ENCODE measurements at places on chromosomes 11 and 22.
A peak's percentile ranks its signal among the peaks of the same experiment; 100 is the strongest.

DNA sequence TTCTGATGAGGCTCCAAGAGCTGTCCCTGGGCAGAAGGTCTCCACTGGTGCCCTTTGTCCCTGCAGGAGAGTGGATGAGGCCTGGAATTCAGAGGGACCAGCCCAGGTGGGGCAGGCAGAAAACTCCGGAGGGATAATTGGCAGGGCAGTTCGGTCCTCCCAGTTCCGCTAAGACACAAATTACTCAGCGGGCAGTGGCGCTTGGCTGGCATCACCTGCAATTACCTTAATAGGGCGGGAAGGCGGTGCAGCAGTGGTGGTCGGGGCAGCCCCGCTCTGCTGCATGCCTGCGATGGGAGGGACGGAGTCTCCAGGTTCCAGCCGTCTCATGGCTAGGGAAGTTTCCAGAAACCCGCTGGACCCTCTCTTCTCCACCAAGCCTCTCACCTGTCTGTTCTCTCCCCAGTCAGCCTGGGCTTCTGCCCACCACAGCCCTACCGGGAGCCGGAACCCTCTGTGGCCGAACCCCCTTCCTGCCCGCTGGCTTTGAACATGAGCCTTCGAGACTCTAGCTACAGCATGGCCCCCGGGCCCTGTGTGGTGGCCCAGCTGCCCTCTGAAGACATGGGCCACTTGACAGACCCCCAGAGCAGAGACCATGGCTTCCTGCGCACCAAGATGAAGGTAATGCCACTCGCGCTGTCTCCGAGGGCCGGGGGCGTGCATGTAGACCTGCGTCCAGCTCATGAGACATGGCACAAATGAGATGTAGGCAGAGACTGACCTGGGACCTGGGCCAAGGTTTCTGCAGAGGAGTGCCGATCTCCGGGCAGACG is 7.0 kb downstream of the OVOL1 start:
- no peak overlapping the region for H3K4me3 ChIP-seq
- peak overlapping the region; percentile 83 for H3K27ac ChIP-seq
- H3K4me1 ChIP-seq: no peaks in the 10 kb centered on the region

DNA sequence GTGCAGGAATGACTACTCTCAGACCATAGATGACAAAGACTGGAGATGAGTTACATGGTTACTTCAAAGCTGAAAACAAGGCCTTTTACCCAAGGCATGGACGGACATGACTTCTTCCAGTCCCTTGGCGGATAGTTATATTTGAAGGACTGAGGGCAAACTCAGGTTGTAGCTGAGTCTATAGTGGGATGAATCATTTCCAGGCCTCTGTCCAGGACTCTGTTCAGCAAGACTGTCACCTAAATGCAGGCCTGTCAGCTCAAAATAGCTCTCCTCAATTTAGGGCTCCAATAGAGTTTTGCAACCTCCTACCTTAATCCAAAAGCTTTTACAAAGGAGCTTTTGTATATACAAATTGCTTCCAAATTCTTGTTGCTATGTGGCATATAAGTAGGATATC is 24.3 kb upstream of the OR52J3 start:
- no peak overlapping the region for H3K4me3 ChIP-seq
- H3K27me3 ChIP-seq: no peaks in the 10 kb centered on the region
- no peak overlapping the region for H3K27ac ChIP-seq
- H3K36me3 ChIP-seq: no peaks in the 10 kb centered on the region
- DNase-seq: no peak
- H3K4me1 ChIP-seq: no peaks in the 10 kb centered on the region

- DNase-seq: no peak
- peak overlapping the region; percentile 92 for H3K27ac ChIP-seq
- no peaks in the 10 kb centered on the region for H3K36me3 ChIP-seq
- no peak overlapping the region for H3K4me3 ChIP-seq
- peaks cover 9% of the 10 kb centered on the region for H3K27me3 ChIP-seq
Measured at GRCh38 chr22:45896964-45897538, 79.9 kb downstream of the WNT7B start.

DNA sequence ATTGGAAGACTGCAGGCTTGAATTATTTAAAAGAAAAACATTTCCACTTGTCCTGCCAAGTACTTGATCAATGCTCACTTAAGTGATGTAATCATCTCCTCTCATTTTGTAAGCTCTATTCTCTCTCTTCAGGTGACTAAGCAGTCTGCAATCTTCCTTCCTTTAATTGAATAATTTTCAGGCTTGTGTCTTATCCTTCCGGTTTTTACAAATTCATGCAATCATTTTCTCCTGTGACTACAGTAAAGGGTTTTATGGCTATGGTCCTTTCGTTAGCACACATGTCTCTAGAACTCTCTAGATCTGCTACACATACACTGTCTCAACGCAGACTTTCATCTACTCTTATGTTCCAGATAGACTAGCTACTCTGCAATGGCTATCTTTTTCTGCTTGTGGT is 12.6 kb upstream of the UPB1 start:
- no peaks in the 10 kb centered on the region for H3K4me1 ChIP-seq
- no peak for DNase-seq
- H3K4me3 ChIP-seq: no peak overlapping the region
- no peak overlapping the region for H3K27ac ChIP-seq

DNA sequence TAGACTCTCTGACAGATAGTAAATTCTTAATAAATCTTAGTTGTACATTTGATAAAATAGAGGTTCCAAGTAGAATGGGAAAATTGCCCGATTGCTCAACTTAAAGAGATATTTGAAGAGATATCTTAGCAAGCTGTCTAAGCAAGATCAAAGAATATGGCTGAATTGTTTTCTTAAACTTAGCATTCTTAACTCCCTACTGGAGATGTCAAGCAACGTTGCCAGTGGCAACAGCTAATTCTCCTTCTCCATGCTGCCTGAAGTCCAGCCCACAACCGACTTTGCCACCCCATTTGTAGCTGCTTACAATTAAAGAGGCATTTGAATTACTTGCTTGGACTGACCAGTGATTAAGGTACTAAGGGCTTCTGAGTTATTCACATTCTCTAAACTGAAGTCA is 94.4 kb downstream of the FAM181B start:
- H3K4me3 ChIP-seq: no peak overlapping the region
- no peaks in the 10 kb centered on the region for H3K27me3 ChIP-seq
- DNase-seq: no peak
- no peak overlapping the region for H3K27ac ChIP-seq
- H3K36me3 ChIP-seq: no peaks in the 10 kb centered on the region

DNA sequence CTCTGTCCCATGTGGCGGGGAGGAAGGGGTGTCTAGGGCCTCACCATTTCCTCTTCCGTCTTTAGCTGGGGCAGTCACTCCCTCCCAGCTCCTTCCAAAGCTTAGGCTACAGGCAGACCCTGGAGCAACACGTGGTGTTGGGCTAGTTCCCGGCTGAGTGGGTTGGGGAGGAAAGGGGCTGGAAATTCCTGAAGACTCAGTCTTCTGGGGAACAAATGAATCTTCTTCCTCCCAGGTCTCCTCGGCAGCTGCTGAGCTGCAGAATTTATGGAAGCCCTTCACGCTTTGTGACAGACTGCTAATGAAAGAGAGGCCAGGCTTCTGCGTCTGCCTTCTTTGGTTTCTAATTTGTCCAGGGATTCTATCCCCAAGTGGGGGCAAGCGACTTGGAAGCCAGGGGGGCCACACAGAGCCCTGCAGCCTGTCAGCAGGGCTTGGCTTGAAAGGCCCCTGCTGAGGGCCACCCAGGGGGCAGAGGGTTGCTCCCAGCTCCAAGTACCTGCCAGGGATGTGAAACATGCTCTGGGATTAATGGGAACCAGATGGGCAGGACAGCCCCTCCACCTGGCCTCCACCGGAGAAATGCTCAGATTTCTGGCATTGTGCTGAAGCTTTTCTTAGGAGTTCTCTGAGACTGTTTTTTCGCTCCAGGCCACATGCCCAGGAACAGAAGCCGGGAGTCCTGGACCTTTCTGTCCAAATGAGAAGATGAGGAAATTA is 123.1 kb downstream of the PKNOX2 start:
- DNase-seq: no peak
- H3K4me3 ChIP-seq: no peak overlapping the region
- no peaks in the 10 kb centered on the region for H3K4me1 ChIP-seq
- H3K27ac ChIP-seq: no peak overlapping the region
- H3K27me3 ChIP-seq: peaks cover 4% of the 10 kb centered on the region
- H3K36me3 ChIP-seq: no peaks in the 10 kb centered on the region

GRCh38 chr11:62572431-62572830 is 1.3 kb downstream of the EEF1G start:
- no peaks in the 10 kb centered on the region for H3K36me3 ChIP-seq
- no peak for DNase-seq
- no peaks in the 10 kb centered on the region for H3K27me3 ChIP-seq
- peak overlapping the region; percentile 90 for H3K27ac ChIP-seq
- H3K4me3 ChIP-seq: peak overlapping the region; percentile 76

DNA sequence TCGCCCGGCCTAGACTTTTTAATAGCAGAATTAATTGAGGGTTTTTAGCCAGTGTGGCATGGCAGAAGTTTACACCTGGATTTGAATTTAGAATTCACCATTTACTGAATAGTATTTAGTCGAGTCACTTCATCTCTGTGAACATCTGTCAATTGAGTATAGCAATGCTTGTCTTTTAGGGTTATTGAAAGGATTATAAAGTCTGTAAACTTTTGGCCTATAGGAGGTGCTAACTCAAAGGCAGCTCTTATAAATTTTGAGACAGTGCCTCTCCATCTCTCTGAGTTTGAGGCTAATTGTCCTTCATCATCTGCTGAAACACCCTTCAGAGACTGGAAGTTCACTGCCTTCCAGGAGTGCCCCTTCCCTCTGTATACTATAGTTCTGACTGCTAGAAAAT is 205.0 kb downstream of the NELL1 start:
- no peak overlapping the region for H3K27ac ChIP-seq
- no peaks in the 10 kb centered on the region for H3K4me1 ChIP-seq
- DNase-seq: no peak
- no peak overlapping the region for H3K4me3 ChIP-seq
- H3K36me3 ChIP-seq: no peaks in the 10 kb centered on the region
- H3K27me3 ChIP-seq: no peaks in the 10 kb centered on the region

DNA sequence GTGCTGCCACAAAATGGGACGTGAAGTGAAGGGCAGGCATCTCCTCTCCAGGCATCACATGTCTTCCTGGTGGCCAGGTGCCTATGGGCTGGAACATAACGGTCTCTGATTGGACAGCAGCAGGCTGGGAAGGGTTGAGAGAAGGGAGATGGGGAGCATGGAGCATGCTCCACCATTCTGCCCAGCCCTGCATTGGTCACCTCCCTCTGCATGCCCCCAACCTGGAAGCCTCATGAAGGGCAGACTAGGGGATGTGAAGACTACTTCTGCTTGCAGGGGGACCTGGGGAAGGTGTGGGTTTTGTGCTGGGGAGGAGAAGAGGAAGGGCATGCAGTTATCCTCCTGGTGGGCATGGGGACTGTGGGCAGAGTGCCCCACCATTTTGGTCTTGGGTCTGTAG is 782.2 kb downstream of the TBC1D22A start:
- H3K4me3 ChIP-seq: no peak overlapping the region
- no peak for DNase-seq
- no peak overlapping the region for H3K27ac ChIP-seq
- no peaks in the 10 kb centered on the region for H3K36me3 ChIP-seq
- peaks cover 4% of the 10 kb centered on the region for H3K27me3 ChIP-seq

DNA sequence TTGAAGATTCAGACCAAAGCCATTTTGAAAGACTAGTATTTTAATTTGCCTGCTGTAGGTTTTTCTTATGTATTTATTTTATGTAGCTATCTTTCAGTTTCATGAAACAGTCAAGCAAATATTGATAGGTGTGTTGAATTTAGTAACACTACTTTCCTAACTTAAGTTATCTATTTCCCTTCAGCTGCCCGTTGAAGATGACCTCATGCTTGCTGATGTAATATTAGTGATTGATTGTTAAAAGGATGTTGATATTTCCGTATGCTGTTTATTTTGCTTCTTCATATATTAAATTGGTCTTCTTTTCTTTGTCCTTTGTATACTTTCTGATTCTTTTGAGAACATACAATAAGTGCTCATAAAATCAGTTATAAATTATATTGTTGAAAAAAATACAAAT is 86.8 kb upstream of the CHORDC1 start:
- H3K4me3 ChIP-seq: no peak overlapping the region
- H3K36me3 ChIP-seq: no peaks in the 10 kb centered on the region
- no peak overlapping the region for H3K27ac ChIP-seq
- H3K27me3 ChIP-seq: no peaks in the 10 kb centered on the region
- H3K4me1 ChIP-seq: no peaks in the 10 kb centered on the region

DNA sequence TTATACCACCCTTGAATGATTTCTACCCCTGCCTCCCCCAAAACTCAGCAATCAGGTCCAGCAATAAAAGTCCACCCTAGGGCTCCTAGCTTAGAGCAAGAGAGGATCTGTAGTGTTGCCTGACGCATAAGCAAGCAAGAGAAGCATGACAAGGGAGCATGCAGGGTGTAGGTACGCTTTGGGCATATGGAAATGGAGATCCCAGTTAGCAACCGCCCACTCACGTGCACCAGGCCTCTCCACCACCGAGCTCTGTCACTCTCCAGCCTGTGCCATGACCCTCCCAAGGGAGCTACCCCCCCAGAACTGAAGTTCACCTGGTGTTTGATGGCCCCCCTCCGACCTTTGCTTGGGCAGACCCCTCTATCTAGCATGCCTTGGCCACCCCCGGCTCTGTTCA is 39.4 kb downstream of the SERPINH1 start:
- H3K36me3 ChIP-seq: no peaks in the 10 kb centered on the region
- DNase-seq: no peak
- H3K4me3 ChIP-seq: no peak overlapping the region
- no peaks in the 10 kb centered on the region for H3K27me3 ChIP-seq
- H3K4me1 ChIP-seq: no peaks in the 10 kb centered on the region
- H3K27ac ChIP-seq: no peak overlapping the region

- DNase-seq: no peak
- H3K4me3 ChIP-seq: no peak overlapping the region
- no peaks in the 10 kb centered on the region for H3K4me1 ChIP-seq
- no peaks in the 10 kb centered on the region for H3K36me3 ChIP-seq
- H3K27me3 ChIP-seq: no peaks in the 10 kb centered on the region
- H3K27ac ChIP-seq: no peak overlapping the region
Measured at GRCh38 chr22:36936362-36937116, 23.1 kb downstream of the CSF2RB start.

DNA sequence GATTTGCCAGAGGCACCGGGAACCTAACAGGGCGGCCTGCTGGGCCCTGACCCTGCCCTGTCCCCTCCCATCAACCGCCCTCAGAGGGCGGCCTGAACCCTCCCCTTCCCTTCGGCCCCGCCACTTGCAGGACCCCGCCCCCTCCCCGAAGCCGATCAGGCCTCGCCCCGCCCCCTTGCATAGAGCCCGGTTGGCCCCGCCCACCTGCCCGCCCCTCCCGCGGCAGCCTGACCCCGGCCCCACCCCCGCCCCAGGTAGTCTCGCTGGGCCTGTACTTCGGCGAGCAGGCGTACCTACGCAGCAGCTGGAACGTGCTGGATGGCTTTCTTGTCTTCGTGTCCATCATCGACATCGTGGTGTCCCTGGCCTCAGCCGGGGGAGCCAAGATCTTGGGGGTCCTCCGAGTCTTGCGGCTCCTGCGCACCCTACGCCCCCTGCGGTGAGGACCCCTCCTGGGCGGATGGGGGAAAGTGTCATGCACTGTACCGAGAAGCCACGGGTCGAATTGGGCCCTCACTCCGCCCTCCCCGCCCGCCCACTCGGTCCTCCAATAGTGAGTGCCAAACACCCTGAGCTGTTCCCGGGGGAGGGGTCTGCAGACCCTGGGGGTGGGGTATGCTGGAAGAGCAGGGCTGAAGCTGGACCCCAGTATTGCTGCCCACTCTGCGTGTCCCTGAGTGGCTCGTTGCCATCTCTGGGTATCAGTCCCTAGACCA is 94.1 kb downstream of the CACNA1I start:
- no peaks in the 10 kb centered on the region for H3K4me1 ChIP-seq
- H3K27ac ChIP-seq: no peak overlapping the region
- H3K4me3 ChIP-seq: peak overlapping the region; percentile 21
- no peaks in the 10 kb centered on the region for H3K36me3 ChIP-seq

GRCh38 chr22:20798974-20799373 is 25.1 kb downstream of the SERPIND1 start:
- no peaks in the 10 kb centered on the region for H3K27me3 ChIP-seq
- peaks cover 13% of the 10 kb centered on the region for H3K36me3 ChIP-seq
- no peaks in the 10 kb centered on the region for H3K4me1 ChIP-seq

Data from breast epithelium (tissue), 4 donors.